ENCODE measurements at places on chromosomes 12 and 14. TPM values are rescaled to one million over a fixed set of nuclear protein-coding genes. Genes with fewer than 3 reads are reported as not detected.

DNA sequence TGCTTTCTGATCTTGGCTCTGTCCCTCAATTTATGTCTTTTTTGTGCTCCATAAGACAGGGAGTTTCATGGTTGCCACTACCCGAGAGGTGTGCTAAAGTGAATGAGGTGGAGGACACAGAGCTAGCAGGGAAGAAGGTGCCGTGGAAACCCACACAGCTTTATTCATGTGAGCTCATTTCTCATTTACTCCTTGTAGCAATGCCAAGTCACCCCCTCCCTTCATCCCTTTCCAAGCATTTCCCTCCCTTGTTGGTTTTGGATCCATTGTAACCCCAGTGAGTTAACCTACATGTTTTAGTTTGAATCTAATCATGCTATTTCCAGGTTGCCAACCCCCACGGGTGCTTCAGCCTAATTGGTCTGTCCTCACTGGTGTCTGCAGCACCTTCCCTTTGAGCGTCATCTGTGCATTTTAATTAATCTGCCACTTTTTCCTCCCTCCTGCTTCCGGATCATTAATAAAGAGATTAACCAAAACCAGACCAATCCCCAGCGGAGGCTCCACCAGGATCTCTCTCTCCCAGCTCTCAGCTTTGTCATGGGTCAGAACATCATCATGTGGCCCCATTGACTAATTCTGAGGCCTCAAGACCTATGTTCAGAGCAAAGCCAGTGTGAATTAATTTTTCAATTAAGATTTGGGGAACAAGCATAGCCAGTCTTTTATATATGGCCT is 56.2 kb downstream of the NTF3 start:
- DNase-seq = no peak

GRCh38 chr12:117968151-117968789 is 520 bp downstream of the KSR2 start:
- DNase-seq = no peak

The SELPLG gene
- 3.8 TPM for polyA plus RNA-seq

The C14orf93 gene
- polyA plus RNA-seq = 11.2 TPM

Measured in forelimb muscle (tissue), 1 donor.